Hypothalamus (tissue), 51 donors: ENCODE measurements at places on chromosomes 7 and 10.

- DNase-seq: no peak
Observed at GRCh38 chr10:118721539-118721876, 33.3 kb downstream of the CACUL1 start.

GRCh38 chr7:131007439-131008330 lies 273.7 kb upstream of the KLF14 start:
- no peak for DNase-seq

GRCh38 chr10:5981529-5981928 lies 4.2 kb upstream of the IL15RA start:
- DNase-seq: no peak

- no peak for DNase-seq
Observed at GRCh38 chr7:104584620-104585019, 256.2 kb downstream of the LHFPL3 start.

DNA sequence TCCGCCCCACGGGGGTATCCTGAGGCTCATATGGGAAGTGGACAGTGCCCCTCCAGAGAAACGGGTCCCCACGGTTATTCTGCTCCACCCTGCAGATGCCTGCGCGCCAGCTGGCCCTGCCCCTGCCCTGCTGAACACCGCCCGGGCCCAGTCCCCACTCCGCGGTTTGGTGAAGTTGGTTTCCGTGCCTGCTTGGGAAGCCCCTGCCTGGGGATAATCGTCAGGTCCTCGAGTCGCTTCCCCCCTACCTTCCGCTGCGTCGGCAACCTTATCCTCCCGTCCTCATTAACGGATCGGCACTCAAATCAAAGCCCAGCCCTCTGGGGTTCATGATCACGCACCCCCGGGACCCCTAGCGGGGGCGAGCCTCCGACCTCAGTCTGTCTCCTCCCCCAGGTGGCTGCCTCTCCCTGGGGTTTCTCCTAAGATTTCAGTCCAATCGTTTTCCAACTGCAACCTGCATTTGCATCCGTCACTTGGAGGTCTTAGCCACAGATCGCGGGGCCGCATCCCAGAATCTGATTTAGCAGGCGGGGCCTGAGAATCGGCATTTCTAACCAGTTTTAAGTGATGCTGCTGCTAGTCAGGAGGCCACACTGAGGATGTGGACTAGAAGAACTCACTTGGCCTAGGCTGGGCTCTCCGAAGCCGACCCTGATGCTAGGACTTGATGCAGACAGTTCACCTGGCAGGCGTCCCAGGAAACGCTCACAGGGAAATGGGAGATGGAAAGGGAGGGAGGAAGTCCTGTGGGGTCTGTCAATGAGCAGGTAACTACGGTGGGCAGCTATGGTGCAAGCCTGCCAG lies 27.6 kb downstream of the WDR86 start:
- no peak for DNase-seq

GRCh38 chr10:120161111-120161510 lies 268.6 kb downstream of the SEC23IP start:
- DNase-seq: no peak

GRCh38 chr10:47362199-47362598 lies 14.0 kb downstream of the RBP3 start:
- no peak for DNase-seq

DNA sequence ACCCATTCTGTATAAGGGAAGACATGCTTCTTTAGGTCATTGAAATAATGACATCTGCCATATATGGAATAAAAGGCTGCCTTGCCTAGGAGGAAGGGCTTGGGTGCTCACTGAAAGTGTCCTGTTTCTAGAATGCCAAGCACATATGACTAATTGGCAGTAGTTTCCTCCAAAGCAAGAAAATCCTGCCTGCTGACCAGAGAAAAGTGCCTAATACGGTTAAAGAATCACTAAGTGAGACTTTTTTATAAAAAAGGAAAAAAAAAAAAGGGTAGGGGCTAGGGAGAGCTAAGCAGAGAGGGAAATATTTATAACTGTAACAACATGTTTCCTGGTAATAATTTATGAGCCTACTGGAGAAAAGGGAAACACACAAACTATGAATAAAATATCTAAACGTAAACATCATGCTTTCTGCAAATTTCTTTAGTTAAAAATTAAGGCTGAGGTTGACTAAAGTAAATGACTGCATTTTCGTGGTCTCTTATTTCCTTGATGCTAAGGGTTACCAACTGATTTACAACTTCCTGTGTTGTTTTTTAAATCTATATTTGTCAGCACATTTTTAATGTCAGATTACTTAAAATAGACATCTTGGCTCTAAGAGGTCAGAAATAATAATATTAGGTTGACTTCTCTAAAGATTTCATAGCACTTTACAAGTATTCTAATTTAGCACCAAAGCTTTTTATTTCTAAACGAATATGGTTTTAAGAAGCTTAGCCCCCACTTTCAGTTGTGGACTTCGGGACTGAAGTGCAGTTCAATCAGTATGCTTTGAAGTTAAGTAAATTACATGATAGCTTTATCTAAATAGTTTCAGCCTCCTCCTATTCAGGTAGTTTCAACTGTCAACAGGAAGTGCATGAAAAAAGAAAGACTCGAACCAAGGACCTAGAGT lies 89.6 kb downstream of the CABCOCO1 start:
- DNase-seq: no peak

DNA sequence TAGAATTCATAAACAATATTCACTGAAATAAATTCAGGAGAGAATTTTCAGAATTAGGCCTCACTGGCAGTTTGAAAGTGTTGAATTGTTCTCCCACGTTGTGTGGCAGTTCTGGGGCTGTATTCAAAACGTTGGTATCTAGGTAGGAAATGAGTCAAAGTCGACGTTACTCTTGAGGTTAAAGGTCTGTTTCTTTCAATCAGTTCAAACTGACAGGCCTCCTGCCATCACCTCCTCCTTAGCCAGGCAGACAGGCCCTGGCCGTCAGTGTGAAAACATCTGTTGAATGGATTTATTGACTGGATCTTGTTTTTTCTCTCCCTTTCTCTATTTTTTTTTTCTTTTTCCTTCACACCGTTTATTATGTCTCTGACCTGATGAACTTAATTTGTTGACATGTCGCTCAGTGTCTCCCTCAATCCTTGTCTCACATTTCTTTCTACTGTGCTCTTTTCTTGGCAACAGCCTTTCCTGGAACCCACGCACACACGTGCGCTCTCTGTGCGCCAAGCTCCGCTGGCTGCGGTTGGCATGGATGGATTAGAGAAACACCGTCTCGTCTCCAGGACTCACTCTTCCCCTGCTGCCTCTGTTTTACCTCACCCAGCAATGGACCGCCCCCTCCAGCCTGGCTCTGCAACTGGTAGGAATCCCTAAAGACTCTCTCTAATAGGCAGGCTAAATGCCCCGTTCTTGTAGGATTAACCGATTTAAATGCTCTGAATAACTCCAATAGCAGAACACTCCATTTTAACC lies 231.7 kb downstream of the HDAC9 start:
- DNase-seq: no peak

- no peak for DNase-seq
Observed at GRCh38 chr7:91519241-91520158, 255.3 kb downstream of the FZD1 start.

- DNase-seq: no peak
Observed at GRCh38 chr7:75879771-75880184, 944 bp downstream of the RHBDD2 start.

DNA sequence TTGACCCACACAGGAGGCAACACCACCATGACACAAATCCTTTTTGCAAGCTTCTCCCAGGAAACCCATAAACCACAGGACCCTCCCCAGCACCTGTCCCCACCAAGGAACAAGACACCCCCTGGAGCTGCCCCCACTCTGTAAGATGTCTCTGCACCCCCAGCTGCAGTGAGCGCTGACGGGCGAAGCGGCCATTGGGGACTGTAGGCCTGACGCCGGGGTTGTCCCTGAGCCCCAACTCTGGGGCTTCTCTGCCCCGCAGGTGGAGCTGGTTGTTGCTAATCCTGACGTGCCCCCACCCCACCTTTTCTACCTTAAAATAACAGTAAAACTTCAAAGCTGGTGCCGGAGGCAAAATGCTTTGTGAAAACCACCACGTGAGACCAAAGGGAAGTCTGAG lies 94.7 kb upstream of the PPP2R2D start:
- no peak for DNase-seq

DNA sequence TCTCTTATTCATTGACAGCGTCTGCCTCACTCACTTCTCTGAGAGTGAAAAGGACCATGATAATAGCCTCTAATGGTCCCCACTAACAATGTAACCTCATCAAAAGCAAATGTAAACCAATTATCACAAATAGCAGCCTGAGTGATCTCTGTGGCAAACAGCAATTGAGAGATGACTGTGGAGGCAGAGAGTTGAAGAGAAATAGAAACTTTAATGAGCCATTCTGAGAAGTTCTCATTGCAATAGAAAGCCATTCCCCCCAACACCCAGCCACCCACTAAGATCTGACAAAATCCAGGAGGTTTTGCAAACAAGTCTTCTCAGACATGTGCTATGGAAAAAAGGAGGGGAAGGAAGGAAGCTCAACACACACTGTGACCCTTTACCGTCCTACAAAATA lies 44.2 kb upstream of the RNF148 start:
- no peak for DNase-seq

- DNase-seq: no peak
Observed at GRCh38 chr10:111968647-111969046, 214.9 kb downstream of the GPAM start.

- no peak for DNase-seq
Observed at GRCh38 chr10:63054889-63055611, 78.1 kb upstream of the NRBF2 start.

GRCh38 chr7:89757910-89758309 lies 396.4 kb upstream of the STEAP1 start:
- no peak for DNase-seq

DNA sequence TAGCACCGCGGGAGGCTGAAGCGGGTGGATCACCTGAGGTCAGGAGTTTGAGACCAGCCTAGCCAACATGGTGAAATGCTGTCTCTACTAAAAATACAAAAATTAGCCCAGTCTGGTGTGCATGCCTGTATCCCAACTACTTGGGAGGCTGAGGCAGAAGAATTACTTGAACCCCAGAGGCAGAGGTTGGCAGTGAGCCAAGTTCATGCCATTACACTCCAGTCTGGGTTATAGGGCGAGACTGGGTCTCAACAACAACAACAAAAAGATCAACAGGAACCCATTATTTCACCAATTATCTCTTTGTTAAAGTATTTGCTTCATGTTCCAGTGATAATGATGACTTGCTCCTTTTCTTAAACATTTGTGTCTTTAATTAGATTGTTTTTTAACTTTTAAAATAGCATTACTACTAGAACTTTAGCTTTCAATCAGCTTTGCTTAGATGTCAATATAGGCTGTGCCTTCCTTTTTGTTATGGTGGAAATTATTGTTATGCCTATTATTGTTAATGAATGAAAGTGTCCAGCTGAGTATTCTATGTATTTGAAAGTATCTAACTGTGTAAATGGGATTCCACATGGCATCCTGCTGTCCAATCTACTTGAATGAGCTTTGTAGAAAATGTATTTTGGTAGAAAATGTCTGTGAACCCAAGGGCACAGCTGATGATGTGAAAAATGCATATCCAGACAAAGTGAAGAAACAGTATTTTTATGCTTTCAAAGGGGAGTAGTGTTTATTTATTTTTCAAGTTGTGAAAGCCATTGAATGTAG lies 61.7 kb upstream of the CSTF2T start:
- DNase-seq: no peak

GRCh38 chr7:91089382-91089963 lies 174.8 kb upstream of the FZD1 start:
- no peak for DNase-seq

DNA sequence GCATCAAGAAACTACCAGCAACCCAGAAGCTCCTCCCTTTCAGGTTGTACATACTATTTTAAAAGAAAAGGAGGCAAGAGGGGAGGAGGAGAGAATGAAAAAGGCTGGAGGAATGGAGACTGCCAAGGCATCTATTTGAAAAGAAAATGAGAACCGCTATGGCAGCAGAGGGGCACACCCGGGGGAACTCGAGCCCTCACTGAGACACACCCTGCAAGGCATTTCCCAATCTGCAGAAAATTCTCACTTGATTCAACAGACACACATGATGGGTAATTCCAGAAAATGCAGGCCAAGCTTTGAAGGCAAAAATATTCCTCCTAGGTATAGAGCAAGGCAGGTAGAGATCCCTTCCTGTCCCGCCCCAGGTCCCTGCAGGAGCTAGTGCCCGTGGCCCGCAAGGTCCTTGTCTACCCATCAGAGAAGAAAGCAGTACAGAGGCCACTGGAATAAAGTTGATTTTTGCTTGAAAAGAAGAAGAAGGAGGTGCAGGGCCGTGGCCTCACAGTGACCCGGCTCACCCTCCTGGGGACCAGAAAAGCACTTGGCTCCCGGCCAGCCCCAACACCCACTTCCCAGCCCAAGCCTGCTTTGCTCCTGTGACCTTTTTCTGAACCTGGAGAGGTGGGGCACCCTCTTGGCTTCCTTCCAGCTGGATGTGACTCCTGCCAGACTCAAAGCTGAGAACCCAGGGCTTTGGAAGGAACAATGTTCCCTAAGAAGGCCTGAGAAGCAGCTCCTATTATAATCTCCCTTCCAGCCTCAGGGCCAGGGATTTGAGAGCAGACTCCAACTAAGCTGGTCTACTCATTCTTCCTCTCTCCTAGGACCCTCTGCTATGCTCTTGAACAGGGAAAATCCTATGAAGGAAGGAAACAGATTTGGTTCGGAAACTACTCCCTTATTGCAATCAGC lies 6.2 kb upstream of the PIK3CG start:
- DNase-seq: no peak

- DNase-seq: no peak
Observed at GRCh38 chr7:85916016-85916415, 727.7 kb upstream of the GRM3 start.

GRCh38 chr7:131381069-131381838 lies 53.6 kb downstream of the MKLN1 start:
- no peak for DNase-seq

GRCh38 chr10:117677239-117677638 lies 134.7 kb downstream of the EMX2 start:
- no peak for DNase-seq

GRCh38 chr10:70455213-70455630 lies 13.7 kb upstream of the NODAL start:
- DNase-seq: no peak

DNA sequence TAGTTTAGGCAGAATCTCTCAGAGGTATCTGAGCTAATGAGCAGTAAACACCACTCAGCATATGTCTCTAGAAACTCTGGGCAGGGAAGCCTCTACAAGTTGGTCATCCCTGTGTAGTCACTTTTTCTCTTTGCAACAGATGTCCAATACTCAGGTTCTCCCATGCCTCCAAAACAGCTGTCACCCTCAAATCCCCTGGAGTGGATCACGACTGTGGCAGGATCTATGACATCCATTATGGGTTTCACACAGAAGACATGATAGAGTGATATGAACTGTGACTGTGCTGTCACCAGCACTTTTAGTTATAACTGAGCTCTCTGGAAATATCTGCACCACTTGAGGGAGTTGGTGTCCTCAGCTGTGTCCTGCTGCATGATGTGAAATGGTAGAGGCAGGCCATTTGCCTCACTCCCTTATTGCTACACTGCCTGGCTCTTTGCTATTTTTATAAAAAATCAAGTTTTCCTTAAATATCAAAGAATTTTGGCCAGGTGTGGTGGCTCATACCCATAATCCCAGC lies 24.1 kb upstream of the ZNRF2 start:
- no peak for DNase-seq

- DNase-seq: no peak
Observed at GRCh38 chr10:35347121-35347562, 10.8 kb downstream of the CCNY start.
